Upper lobe of left lung (tissue), 6 donors: ENCODE measurements at places on chromosomes 1 and 21. TPM values are rescaled to one million over a fixed set of nuclear protein-coding genes. Genes with fewer than 3 reads are reported as not detected.

DDAH1 gene
- total RNA-seq = 47.6 TPM

MANEAL gene
- 3.7 TPM for total RNA-seq

RGS4 gene
- total RNA-seq = 2.2 TPM

CFHR2 gene
- not detected for total RNA-seq

FCGR3A gene
- total RNA-seq = 203 TPM

RPS6KA1 gene
- total RNA-seq = 130 TPM

EIF4G3 gene
- 38.8 TPM for total RNA-seq

GRIK3 gene
- total RNA-seq = 0.10 TPM

SFN gene
- total RNA-seq = 21.0 TPM

FCER1G gene
- 75.4 TPM for total RNA-seq

NUP210L gene
- 0.91 TPM for total RNA-seq

RAB13 gene
- total RNA-seq = 33.9 TPM

KPRP gene
- not detected for total RNA-seq

C1orf167 gene
- total RNA-seq = 7.2 TPM

AADACL4 gene
- not detected for total RNA-seq

CLDN8 gene
- total RNA-seq = not detected

LCE1C gene
- not detected for total RNA-seq

FCRL4 gene
- not detected for total RNA-seq

CYP4Z1 gene
- total RNA-seq = 10.0 TPM

LCE6A gene
- not detected for total RNA-seq

ITLN2 gene
- total RNA-seq = 41.9 TPM

ARTN gene
- 1.1 TPM for total RNA-seq

AMY1C gene
- total RNA-seq = 14.7 TPM

LCE1A gene
- total RNA-seq = not detected

KTI12 gene
- 7.6 TPM for total RNA-seq

CYP4A11 gene
- not detected for total RNA-seq

CNKSR1 gene
- 43.6 TPM for total RNA-seq

REN gene
- 0.64 TPM for total RNA-seq

CCDC17 gene
- 4.9 TPM for total RNA-seq

CHIT1 gene
- 2.0 TPM for total RNA-seq

ETV3L gene
- total RNA-seq = not detected

SPATA17 gene
- 1.3 TPM for total RNA-seq

SAMSN1 gene
- 19.2 TPM for total RNA-seq

CFAP74 gene
- 7.7 TPM for total RNA-seq

RGL1 gene
- total RNA-seq = 38.9 TPM

USP24 gene
- 31.9 TPM for total RNA-seq

SHISAL2A gene
- total RNA-seq = not detected

GBP6 gene
- 1.0 TPM for total RNA-seq

RNU1-1 gene
- total RNA-seq = under 0.01 TPM

SHE gene
- 26.4 TPM for total RNA-seq

COL9A2 gene
- total RNA-seq = 9.8 TPM

ICOSLG gene
- 1.8 TPM for total RNA-seq

SPRR2D gene
- total RNA-seq = not detected

TIE1 gene
- 24.8 TPM for total RNA-seq
